ENCODE measurements at places on chromosomes 11 and 22.

GRCh38 chr22:47674600-47674999 is 912.1 kb downstream of the TBC1D22A start:
- no peak for DNase-seq

GRCh38 chr11:46006418-46007070 is 84.1 kb downstream of the LARGE2 start:
- peak; percentile 88 for DNase-seq

GRCh38 chr11:70458736-70459135 is 60.4 kb downstream of the CTTN start:
- DNase-seq: no peak

GRCh38 chr11:13388741-13389140 is 74.3 kb downstream of the BTBD10 start:
- no peak for DNase-seq

GRCh38 chr11:132064987-132065620 is 694.7 kb downstream of the NTM start:
- peak; percentile 60 for DNase-seq

DNA sequence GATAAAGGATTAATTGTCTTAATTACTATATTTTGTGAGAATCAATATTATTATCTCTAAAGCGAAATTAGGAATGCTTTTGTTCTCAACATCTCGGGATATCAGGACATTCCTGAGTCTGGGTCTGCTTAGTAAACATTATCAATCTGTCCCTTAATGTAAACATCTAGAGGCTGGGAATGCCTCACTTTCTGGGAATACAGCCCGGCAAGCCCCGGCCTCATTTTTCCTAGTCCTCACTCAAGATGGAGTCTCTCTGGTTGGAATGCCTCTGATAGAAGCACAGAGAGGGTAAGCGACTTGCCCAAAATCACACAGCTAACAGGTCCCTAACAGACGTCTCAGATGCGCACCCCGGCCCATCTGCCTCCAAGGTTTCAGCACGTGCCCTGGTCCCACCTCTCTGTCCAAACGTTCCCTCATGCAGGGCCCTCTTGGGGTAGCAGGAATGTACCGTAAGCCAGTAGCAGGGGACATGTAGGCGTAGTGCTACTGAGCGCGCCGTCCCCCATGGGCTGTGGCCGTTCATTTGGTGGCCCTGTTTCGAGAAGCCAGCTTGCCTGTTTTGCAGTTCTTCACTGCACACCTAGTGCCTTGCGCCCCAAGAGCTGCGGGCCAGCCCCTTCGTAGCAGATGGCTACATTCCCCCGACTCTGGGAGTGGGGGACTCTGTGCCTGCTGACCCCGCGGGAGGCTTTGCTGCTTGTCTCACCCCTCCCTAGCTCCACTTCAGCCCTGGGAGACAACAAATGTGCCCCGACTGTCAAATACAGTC is 62.2 kb upstream of the FADD start:
- no peak for DNase-seq

- no peak for DNase-seq
These were observed 15.6 kb downstream of the ZBED4 start for GRCh38 chr22:49869086-49869830.

GRCh38 chr11:59271247-59271755 is 58.6 kb upstream of the MPEG1 start:
- no peak for DNase-seq

DNA sequence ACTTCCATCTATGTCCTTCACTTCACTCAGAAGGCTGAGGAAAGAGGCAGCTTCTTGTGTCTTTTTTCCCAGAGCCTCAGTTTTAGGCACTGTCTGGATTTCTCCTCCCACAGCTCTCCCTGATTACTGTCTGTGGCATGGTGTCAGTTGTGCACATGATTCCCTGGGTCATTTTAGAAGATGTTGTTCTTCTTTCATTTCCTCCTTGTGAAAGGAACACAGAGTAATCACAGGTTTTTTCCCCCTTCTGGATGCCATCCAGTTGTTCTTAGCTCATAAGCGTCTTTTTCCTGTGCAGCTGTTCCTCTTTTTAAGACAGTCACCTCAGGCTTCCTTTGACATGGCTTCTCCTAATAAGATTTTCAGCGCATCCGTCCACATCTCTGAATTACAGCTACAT is 212.2 kb downstream of the FAM181B start:
- peak; percentile 14 for DNase-seq

DNA sequence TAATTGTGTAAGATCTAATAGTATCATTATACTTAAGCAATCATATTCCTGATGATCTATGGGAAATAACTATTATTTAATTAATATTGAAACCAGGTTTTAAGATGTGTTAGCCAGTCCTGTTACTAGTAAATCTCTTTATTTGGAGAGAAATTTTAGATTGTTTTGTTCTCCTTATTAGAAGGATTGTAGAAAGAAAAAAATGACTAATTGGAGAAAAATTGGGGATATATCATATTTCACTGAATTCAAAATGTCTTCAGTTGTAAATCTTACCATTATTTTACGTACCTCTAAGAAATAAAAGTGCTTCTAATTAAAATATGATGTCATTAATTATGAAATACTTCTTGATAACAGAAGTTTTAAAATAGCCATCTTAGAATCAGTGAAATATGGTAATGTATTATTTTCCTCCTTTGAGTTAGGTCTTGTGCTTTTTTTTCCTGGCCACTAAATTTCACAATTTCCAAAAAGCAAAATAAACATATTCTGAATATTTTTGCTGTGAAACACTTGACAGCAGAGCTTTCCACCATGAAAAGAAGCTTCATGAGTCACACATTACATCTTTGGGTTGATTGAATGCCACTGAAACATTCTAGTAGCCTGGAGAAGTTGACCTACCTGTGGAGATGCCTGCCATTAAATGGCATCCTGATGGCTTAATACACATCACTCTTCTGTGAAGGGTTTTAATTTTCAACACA is 6.4 kb downstream of the BIRC3 start:
- DNase-seq: no peak

DNA sequence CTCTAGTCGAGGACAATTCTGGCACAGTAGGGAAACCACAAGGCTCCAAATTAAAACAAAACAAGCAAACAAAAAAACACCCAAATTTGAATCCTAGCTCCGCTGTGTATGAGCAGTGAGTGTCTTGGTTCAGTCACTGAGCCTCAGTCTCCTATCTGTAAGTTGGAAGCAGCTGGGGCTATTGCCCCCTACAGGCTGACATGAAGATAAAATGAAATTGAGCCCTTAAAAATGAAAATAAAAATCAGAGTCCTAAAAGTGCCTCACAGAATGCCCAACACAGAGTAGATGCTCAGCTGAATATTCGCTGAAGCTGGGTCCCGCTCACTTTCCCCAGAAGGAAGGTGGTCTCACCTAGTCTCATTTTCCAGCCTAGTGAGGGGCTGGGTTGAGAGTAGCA is 65.2 kb downstream of the PDE2A start:
- DNase-seq: no peak

DNA sequence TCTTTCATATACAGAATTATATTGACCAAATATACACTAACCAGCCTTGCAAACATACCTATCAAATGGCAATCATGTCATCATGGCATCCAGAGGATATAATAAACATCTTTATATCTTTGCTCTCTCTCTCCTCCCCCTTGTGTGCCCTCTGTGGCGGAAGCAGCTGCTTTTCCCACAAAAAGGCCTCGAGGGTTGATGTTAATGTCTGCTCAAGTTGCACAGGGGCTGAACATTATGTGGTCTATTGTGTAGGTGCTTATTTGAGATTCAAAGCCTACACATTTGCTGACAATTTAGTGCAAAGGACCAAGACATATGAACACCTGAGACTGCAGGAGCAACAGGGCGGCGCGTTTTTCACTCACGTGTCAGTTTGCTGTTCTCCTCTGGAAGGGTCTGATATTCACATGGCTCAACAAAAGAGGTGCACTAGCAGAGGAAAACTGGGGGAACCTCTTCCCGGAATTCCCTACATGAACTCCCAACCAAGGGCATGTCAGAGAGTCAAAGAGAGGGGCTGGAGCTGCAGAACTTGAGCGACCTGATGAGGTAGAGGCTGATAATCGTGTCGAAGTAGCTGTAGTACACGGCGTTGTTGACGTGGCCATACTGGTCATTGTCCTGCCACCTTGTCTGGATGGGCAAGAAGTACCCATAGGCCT is 138.8 kb downstream of the RCN1 start:
- no peak for DNase-seq

- no peak for DNase-seq
These were observed 7.9 kb downstream of the DDX10 start for GRCh38 chr11:108672786-108673185.

- no peak for DNase-seq
These were observed 52.6 kb downstream of the RDX start for GRCh38 chr11:110243791-110244190.

- no peak for DNase-seq
These were observed 25.5 kb upstream of the CTSC start for GRCh38 chr11:88363004-88363403.

DNA sequence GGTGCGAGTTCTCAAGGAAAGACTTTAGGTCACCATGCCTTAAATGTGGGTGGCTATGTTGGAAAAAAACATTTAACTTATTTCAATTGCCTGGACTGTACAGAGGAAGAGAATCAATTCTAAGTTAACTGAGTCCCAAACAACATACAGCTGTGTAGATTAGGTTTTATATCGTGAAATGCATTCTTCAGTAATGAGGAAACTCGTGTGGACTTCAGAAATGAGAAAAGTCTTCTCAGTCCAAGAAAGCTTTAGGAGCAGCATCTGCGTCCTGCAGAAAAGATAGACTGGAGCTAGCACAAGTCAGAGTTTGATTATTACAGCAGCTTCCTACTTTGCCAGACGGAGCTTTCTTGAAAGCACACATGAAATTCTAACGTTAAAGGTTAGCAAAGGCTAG is 673.0 kb downstream of the OPCML start:
- DNase-seq: no peak

GRCh38 chr11:92697461-92698312 is 271.8 kb upstream of the MTNR1B start:
- DNase-seq: no peak

GRCh38 chr11:118744046-118744445 is 46.9 kb downstream of the DDX6 start:
- DNase-seq: peak; percentile 36

DNA sequence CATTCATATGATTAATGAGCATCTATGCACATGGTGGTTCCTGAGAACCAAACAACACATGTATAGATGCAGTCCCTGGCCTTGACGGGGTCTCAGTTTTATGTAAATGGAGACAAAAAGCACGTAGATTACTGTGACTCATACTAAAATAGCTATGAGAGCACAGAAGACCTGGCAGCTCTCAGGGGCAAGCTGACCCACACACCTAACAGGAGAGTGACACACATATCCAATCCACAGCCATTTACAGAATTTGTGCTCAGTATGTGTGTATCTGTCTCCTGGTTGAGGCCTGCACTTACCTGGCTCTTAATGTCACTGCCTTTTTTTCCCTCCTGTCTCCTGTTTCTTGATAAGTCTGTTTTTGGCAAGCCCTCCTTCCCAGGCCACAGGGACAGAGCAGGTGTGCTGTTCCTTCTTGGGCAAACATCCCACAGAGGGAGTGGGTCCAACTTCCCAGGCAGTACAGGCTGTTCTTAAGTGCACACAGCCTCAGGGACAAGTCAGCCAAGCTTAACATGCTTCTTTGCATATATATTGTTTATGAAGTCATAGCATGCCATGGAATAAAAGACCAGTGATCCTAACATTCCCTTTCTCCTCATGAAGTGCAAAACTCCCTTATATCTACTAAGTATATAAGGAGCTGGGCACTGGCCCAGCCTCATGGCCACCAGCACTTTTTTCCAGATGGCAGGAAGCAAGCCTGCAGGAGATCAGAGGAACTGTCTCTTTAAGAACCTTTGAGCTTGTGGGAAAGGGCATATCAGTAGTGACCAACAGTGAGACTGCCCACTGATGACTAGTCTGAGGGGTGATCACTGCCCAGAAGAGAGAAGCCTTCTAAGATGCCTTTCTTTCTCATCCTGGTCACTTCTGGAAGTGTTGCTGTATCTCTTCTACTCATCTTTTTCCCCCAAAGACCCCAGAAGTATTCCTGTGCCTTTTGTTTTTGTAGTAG is 124.7 kb upstream of the CCDC90B start:
- no peak for DNase-seq

- DNase-seq: peak; percentile 45
These were observed 70.3 kb downstream of the KIRREL3 start for GRCh38 chr11:126930091-126930841.

GRCh38 chr22:49244466-49245420 is 582.9 kb downstream of the BRD1 start:
- no peak for DNase-seq

GRCh38 chr11:11313426-11313825 is 39.6 kb downstream of the CSNK2A3 start:
- no peak for DNase-seq

DNA sequence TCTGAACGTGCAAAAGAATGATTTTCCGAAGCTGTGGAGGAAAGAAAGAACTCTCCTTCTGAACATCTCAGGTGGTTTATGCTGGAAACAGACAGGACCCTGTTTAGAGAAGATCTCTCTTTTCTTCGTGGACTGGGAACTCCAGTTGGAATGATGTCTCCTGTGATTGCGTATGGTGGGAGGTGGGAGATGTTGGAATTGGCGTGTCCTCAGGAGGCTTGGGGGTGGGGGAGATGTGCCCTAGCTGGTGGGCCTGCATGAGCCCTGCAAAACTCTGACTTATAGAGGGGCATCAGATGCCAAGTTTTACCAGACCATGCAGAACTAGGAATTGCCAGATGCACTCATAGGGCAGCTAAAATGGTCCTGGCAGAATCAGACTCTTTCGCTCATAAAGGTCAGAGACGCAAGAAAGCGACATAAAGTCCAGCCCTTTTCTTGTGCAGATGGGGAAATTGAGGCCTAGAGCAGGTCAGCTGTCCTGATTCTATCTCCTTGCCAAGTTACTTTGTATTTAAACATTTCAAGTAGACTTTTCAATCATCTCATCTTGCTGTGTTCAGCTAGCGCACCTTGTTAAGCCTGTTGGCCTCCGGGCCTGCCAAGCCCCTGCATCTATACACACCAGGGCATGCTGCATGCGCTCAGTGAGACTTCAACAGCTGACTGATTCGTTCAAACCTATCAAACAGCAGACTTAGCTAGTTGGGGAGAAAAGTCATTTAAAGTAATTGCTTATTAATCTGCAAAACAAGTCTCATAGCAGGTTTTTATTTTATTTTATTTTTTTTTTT is 34.2 kb upstream of the EHF start:
- DNase-seq: no peak

GRCh38 chr11:64447831-64448598 is 89.1 kb downstream of the RPS6KA4 start:
- peak; percentile 55 for DNase-seq

GRCh38 chr11:1302041-1302460 is 7.4 kb downstream of the TOLLIP start:
- DNase-seq: no peak

GRCh38 chr22:44828193-44828592 is 75.8 kb downstream of the ARHGAP8 start:
- DNase-seq: no peak
